T-cell (primary cell): ENCODE measurements at places on chromosomes 16 and 17. TPM values are rescaled to one million over a fixed set of nuclear protein-coding genes. Genes with fewer than 3 reads are reported as not detected.

GRCh38 chr17:64115822-64116534 is 14.0 kb downstream of the ERN1 start:
- DNase-seq: no peak

DNA sequence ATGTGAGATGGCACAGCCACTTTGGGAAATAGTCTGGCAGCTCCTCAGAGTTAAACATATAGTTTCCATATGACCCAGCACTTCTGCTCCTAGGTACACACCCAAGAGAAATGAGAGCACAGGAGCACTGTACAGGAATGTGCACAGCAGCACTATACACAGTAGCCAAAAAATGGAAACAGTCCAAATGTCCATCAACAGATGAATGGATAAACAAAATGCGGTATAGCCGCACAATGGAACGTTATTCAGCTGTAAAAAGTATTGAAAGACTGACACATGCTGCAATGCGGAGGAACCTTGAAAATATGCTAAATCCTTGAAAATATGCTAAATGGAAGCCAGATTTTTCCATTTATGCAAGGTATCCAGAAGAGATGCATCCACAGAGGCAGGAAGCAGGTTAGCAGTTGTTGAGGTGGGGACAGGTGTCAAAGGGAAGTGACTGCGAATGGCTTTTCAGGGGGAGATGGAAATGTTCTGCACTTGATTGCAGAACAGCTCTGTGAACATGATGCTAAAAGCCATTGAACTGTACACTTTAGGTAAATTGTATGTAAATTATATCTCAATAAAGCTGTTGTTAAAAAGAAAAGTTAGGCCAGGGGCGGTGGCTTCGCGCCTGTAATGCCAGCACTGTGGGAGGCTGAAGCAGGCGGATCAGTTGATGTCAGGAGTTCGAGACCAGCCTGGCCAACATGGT is 80.7 kb downstream of the MPRIP start:
- DNase-seq: no peak

HSD3B7 gene
- total RNA-seq: 3.5 TPM

CALB2 gene
- total RNA-seq: not detected

HOXB4 gene
- 3.6 TPM for total RNA-seq

- DNase-seq: peak; percentile 61
Measured at GRCh38 chr17:7351665-7352502, at the start of gene KCTD11. Gene KCTD11, plus strand, starts transcription at chr17:7352162.

DNA sequence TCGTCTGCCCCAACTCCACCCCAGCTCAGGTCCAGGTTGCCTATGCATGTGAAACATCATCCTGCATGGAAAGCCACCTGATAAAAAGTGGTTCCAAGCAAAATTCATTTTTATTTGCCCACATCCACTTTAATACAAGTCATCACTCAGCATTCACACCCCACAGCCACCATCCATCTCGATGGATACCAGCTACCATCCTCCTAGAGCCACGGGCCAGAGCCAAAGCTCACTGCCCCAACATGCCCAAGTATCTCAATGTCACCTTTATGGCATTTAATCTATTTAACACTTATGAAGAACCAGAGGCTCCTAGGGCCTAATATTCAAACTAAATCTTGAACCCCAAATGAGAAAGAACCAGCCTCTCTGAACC is 70.5 kb downstream of the COPRS start:
- no peak for DNase-seq

NPIPB6 gene
- total RNA-seq: 3.5 TPM

KRT25 gene
- total RNA-seq: not detected

DNA sequence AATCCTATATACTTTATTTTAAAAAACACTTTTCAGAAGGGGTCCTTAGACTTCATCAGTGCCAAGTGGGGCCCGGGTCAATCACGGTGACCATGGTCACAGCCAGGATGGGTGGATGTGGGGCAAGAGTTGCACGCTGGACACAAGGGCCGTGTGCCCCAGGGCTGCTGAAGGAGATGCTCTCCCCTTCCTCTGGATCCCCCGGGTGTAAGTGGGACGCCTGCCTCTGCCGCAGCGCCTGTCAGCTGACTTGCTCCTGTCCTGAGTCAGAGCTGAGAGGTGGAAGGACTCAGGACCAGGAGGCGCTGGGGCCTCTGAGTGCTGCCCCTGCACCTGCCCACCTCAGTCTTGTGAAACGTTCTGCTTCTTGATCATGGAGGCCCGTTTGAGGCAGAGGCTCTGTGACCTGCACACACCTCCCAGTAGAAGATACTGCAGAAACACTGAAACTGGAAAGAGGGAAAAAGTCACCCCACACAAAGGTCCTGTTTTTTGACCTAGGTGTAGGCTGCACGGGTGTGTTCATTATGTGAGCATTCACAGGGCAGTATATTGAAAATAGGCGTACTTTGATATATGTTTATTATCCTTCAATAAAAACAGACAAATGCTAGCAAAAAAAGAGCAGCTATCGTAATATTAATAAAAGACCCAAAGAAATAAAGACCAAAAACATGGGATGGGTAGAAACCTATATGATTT is 40.9 kb upstream of the BAHCC1 start:
- DNase-seq: no peak

GRCh38 chr17:77473615-77474226 is 333.0 kb downstream of the SEC14L1 start:
- DNase-seq: no peak

DNA sequence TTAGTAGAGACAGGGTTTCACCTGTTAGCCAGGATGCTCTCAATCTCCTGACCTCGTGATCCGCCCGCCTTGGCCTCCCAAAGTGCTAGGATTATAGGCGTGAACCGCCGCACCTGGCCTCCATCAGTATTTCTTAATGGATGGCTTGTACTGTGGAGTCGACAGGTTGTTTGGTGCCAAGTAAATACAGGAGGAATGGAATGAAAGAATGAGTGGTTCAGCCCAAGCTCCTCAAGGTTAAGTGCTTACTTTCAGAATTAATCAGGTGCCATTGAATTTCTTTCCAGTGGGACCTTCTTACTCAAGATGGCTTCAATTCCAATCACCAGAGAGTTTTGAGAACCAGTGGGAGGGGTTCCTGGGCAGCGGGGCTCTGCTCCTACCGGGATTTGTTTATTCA is 25.0 kb downstream of the ALOX15 start:
- DNase-seq: no peak

- DNase-seq: no peak
Measured at GRCh38 chr17:53765609-53766008, 57.1 kb upstream of the KIF2B start.

PMP22 gene
- total RNA-seq: 0.44 TPM

GRCh38 chr17:81885454-81885853 is 5.9 kb downstream of the ALYREF start:
- no peak for DNase-seq

CSH1 gene
- not detected for total RNA-seq

KRTAP2-3 gene
- total RNA-seq: not detected

CTRB1 gene
- not detected for total RNA-seq

- peak; percentile 21 for DNase-seq
Measured at GRCh38 chr17:74566132-74566753, 1.1 kb downstream of the CD300H start.
